ENCODE measurements at places on chromosomes 12 and 14. TPM values are rescaled to one million over a fixed set of nuclear protein-coding genes. Genes with fewer than 3 reads are reported as not detected.

DNA sequence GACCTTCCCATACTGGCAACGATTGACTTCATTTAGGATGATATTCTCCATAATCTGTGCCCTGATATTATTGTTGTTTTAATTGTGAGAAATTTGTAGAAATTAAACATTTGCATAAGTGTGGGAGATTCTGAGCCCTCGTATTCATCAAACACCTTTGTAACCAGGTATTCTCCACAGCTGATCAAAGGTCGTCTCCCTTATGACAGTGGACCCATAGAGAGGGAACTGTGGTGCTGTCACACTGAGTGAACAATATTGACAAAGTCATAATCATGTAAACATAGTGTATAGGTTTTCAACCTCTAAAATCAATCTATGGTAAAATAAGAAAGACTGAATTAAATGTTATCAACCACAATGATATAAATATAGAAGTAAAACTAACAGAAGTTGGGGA, 14.9 kb upstream of the PLEKHG3 start:
- no peak for DNase-seq

- no peak for DNase-seq
Observed at GRCh38 chr12:98317939-98318899, 197.2 kb upstream of the TMPO start.

DNA sequence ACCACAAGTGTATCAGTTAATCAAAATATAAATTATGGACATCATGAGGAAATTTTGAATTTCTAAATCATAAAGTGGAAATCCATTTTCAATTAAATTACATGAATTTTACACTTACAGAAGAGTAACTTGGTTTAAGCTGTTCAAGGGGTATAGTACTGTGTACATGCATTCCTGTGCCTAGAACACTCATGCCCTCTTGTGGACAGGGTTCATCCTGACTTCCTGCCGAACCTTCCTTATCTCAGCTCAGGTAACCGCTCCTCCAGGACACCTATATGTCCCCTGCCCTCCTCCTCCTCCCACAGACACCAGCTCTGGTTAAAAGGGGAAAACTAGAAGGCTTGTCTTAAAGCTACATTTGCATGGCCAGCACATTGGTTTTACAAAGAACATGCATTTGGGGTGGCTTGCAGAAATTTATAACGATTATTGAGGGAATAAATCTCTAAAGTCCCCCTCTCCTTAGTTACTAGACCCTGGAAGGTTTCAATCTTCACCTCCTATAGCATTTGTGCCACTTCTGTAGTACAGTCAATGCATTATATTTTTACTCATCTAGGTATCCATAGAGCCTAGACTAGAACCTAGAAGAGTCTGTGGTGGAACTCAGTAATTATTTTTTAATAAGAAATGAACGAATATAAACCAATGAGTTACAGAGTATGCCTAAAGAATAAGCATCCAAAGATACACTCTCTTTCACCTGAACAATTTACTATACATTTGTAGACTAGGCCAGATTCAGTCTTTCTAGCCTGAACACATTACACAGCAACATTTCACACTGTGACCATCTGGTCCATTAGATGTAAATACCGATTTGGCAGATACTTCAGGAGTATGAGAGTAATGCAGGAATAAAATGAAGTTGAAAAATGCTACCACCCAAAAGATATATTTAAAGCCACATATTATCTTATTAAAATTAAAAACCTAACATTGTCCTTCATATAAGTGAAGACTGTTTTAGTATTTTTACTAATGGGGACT, 345.6 kb downstream of the PAWR start:
- peak; percentile 81 for DNase-seq

GRCh38 chr12:42237853-42238239, 202 bp downstream of the YAF2 start:
- DNase-seq: no peak

DNA sequence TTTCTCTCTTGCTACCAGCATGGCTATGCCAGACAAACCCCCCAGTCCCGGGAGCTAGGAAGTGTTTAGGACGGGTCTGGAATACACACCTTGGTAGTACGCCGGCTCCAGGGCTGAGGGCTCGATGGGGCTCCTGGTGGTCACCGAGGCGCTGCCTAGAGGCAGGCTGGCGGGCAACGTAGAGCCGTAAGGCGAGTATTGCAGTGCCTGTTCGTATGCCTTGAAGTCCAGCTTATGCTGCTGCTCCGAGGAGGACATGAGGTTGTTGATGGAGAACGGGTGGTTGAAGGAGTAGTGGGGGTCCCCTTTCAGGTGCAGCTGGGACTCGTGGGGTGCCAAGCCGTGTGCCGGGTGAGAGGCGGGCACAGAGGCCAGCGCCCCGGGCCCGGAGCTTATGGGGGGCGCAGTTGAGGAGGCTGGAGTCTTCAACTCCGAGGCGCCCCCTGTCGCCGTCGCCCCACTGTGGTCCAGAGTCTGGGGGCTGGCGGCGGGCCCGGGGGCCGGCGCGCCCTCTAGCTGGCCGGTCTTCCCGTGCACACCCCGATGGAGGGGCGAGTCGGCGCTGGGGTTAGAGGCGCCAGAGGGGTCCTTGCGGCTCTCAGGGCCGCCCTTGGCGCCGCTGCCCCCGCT, 3.6 kb downstream of the FOXA1 start:
- no peak for DNase-seq

DNA sequence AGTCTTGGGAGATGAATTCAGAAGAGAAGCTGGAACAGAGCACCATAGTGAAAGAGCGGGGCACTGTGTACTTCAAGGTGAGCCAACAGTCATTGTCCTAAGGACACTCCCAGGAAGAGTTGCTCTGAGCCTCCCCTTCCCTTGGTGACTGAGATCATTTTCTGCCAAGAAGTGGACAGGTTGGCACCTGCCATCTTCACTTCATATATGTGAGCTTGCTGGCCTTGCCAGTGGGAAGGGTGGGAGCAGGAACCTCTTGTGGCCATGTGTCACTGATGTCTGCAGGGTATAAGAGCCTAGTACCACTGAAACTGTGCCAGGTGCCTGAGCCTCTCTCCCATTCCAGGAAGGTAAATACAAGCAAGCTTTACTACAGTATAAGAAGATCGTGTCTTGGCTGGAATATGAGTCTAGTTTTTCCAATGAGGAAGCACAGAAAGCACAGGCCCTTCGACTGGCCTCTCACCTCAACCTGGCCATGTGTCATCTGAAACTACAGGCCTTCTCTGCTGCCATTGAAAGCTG, 5.3 kb downstream of the FKBP4 start:
- no peak for DNase-seq

- DNase-seq: peak; percentile 88
Observed at GRCh38 chr12:42482748-42483520, 106.6 kb downstream of the PRICKLE1 start.

DNA sequence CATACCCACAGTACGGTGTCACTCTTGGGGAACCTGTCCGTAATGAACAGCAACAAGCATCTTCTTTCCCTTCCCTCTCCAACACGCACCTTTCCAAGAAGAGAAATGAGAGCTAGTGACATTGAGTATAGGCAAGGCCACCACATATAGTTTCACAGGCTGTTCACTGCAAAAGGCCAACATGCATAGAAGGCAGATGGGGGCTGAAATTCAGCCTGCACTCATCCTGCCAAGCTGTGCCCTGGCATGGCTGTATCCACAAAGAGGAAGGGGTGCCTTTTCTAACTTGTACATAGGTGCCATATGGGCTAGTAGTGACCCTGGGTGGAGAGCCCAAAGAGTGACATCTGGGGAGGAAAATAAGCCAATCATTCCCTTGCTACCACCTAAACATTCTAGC, 169.6 kb downstream of the ZFP36L1 start:
- DNase-seq: no peak

GRCh38 chr14:79740066-79740601, 471.2 kb downstream of the DIO2 start:
- DNase-seq: no peak

- no peak for DNase-seq
Observed at GRCh38 chr12:128290938-128291337, 24.0 kb downstream of the TMEM132C start.

GRCh38 chr14:67666750-67667449, 7.5 kb downstream of the VTI1B start:
- DNase-seq: peak; percentile 81

DNA sequence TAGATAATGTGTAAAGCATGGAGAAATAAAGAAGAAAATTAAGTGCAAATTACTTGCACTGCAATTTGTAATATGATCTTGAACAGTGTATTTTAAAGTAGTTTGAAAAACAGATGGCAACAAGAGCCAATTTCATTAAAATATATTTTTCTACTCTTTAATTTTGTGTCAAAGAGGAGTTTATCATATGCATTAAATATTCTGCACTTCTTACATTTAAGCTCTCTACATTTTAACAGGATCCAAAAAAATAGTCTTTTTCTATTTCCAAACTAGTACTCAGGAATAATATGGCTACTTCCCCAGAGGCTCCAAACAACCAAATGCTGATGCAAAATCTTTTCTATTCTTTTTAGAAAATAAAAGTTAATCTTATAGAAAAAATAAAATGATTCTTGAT, 1221.5 kb downstream of the FSCB start:
- DNase-seq: no peak

DNA sequence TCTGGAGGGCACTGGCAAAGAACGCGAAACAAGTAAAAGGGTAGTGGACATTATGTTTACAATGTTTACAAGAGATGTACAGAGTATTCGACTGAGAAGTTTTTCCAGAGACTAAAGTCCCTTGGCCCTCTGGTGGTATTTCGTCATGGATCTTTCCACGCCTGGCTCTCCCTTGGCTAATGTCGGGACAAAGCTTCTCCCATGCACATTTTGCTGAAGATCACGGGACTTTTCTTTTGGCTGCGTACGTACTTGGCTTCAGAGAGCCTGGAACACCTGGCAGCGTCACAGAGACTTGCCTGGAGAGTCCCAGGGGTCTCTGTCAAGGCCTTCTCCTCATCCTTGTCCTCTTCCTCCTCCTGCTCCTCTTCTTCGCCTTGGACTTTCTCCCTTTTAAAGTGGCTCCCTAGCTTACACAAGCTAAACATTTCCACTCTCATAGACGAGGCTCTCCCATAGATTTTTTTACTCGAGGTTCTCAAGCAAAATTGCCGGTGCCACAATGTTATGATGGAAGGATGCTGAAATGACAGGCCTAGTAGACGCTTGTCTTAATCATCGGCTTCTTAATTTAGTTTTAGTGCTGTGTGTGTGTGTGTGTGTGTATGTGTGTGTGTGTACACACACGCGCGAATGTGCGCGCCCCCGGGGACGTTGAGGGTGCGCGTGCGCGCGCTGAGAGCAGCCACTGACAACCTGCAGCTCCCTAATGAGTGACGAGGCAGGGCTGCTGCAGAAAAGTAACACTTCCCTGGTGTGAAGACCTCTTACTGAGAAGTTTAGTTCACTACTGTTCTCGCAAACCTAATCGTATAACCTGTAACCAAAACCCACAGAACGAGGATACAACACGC, 4.9 kb upstream of the FOXG1 start:
- DNase-seq: no peak

GRCh38 chr12:1104088-1104800, 113.2 kb downstream of the ERC1 start:
- DNase-seq: no peak

DNA sequence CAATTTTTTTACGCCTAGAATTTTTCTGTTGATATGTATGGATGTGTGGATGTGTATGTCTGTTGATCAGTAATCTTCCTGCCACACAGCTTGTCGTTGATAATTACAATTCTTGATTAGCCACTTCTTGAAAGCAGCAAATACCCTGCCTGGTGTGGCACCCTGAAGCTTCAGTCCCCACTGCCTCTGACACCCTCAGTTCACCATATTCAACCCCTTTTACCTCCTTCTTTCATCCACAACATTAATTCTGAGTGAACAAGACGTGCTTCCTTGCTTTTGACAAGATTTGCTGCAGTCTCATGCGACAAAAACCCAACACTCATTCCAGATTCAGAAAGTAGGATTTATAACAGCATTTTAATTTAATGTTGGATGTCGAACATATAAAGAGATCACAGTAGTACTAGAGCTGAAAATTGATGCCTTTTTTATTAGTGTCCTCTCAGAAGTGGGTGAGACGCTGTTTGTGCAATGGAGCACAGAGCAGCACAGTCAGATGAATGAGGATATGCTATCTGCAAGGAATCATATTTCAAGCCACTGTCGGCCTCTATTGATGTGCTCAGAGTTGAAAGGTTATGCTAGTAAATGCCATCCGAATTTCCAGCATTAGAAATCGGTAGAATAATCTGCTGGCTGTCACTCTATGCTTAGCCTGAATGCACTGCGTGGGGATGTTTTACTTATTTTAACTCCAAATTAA, 383.7 kb downstream of the EGLN3 start:
- peak; percentile 92 for DNase-seq

GRCh38 chr12:132342251-132343227, 13.2 kb upstream of the GALNT9 start:
- no peak for DNase-seq

DNA sequence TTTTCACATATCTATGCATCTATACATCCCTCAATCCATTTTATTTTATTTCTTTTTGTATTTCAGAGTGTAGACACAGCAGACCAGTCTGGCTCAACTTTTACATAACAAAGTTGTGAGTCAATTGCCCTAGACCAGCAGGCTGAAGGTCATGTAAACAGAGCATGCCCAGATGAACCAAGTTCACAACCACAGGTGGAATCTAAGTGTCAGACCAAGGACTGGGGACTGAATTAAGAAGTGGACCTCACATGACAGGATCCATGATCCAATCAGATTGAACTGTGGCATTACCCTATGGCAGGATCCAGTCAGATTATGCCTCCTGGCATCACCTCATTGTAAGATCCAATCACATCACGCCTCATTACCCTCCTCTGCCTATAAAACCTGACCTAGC, 455.8 kb downstream of the SOX5 start:
- DNase-seq: no peak

- DNase-seq: peak; percentile 60
Observed at GRCh38 chr12:50102646-50103309, 1.0 kb upstream of the GPD1 start.

DNA sequence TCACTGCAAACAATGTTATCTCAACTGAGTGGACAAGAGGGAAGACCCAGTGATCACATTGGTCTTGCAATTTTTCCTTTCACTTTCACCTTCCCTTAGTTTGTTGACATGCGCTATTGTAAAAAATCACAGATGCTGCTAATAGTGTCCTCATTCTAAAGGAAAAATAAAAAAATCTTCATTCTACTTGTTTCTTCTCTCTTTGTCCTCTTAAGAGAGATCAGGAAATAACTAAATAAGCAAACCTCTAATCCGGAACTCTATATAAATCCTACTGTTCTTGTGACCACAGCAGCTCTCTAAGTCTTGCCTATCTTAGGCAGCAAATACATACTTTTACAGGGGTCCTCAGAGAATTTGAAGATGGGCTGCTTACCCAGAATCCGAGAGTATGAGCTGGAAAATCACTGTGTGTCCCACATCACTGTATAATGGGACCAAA, 257.7 kb downstream of the NAV3 start:
- no peak for DNase-seq

KRT71 gene
- not detected for total RNA-seq

AQP6 gene
- 0.79 TPM for total RNA-seq

SYCP3 gene
- not detected for total RNA-seq

PPP1R1A gene
- not detected for total RNA-seq

TMPRSS12 gene
- total RNA-seq: not detected

RND1 gene
- 0.60 TPM for total RNA-seq

BATF gene
- not detected for total RNA-seq

VRTN gene
- total RNA-seq: not detected
